Esophagus mucosa (tissue), 1 donor: ENCODE measurements at places on chromosomes 7 and 10.

DNA sequence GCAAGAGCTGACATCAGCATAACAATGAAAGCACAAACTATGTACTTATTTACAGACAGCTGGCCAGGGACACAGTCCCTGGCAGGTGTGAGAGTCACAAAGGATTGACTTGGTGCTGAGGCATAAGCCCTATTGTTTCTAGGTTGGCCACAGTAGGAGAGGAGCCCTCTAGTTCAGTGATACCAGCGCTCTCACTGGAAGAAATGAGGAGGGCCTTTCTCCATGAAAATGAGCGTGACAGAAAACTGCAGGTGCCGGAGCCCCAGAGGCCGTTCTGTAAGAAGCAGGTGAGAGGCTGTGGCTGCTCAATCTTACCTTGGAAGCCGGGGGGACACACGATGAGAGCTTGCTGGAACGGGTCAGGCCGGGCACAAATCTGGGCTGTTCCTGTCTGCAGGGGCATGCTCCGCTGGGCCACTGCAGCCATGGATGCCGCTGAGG, 90.5 kb downstream of the CLEC2L start:
- no peak for ATAC-seq

DNA sequence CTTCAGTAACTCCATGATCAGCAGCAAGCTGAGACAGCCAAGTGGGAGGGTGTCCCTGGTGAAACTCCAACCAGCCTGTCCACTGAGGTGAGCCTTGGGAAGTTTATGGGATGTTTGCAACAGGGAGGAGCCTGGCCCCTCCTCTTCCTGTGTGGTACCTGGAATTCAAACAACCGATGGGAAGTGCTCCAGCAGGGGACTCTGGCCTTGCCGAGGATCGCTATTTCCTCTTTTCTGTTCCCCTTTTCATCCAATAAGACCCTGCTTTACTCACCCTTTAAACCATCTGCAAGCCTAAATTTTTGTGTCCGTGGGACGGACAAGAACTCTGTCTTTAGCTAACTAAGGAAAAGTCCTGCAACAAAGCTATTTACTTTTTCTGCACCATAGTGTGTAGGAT, 491.1 kb upstream of the ZMIZ1 start:
- no peak for ATAC-seq

DNA sequence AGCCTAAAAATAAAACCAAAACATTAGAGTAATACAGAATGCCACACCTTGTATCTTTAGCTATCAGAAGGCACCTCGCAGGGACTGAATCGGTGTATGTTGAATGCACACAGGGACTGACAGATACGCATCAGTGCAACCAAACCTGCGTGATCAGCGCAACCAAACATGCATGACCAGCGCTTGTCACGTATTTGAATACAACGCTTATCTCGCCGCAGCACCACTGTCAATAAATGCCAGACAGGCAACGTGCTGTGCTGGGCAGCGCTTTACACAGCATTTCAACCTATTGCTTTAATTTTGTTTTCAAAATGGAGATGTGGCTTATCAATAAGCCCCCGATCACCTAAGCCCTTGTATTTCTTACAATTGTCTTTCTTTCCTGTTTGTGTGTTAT, 242.4 kb downstream of the SFMBT2 start:
- no peak for ATAC-seq

GRCh38 chr10:49194212-49194920, 6.2 kb upstream of the TMEM273 start:
- ATAC-seq: peak; percentile 36

DNA sequence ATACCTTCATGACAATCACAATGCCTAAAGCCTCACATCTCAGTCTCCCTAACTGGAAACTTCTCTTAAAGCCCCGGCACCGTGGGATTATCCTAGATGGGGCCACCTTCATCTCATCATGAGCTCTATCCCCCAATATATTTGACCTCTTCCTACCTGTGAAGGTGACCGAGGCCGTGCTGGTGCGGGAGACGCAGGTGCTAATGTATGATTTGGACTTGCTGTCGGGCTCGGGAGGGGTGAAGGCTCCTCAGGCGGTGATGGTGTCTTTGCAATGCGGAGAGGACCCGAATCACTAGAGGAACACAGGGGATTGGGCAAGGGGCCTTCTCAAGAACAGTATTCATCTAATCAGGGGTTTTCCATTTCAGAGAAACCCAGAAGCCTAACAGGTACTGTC, 168.4 kb downstream of the AMPH start:
- ATAC-seq: no peak

DNA sequence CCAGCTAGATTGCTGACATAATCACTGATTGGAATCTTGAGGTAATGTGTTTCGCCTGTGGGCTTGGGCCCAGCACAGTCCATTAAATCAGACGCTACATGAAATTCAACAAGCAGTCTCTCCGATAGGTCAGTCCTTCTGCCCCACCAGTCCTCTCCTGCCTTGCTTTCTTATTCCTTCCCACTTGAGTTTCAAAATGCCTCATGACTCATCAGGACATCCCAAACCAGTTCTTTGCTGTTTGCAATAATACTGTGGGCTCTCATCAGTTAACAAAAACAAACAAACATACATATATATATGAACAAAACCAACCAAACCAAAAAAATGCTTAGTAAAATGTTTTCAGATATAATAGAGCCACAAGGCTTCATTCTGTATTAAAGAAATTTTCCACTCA, 599.0 kb downstream of the SORCS1 start:
- peak; percentile 55 for ATAC-seq

- ATAC-seq: no peak
Measured at GRCh38 chr10:90718182-90718581, 139.7 kb downstream of the HTR7 start.

DNA sequence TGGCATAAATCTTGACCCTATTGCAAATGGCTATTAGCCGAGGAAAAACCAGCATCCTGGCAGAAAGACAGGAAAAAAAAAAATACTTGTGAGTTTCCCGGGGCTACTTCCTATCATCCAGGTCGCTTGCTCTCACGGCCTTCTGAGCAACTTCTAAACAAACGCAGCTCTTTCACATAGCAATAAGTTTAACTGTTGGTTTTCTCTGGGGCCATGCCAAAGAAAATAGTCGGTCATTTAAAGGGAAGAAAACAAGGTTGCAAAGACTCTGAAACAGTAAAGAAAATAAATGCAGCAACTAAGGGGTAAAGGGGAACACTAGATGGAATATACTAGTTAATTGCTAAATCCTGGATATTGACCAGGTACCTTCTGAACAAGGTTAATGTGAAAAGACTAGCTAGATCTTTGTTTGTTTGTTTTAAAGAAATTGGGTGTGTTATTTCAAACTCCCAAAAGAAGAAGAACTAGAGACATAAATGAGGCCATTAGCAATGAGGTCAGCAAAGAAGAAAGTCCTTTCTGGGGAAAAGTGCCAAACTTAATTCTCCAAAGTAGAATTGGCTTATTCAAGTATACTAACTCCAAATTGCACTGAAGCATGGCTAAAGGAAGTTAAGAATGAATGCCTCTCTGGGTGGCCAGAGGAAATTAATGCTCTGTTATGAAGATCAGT, 54.2 kb downstream of the SLC39A12 start:
- ATAC-seq: no peak

DNA sequence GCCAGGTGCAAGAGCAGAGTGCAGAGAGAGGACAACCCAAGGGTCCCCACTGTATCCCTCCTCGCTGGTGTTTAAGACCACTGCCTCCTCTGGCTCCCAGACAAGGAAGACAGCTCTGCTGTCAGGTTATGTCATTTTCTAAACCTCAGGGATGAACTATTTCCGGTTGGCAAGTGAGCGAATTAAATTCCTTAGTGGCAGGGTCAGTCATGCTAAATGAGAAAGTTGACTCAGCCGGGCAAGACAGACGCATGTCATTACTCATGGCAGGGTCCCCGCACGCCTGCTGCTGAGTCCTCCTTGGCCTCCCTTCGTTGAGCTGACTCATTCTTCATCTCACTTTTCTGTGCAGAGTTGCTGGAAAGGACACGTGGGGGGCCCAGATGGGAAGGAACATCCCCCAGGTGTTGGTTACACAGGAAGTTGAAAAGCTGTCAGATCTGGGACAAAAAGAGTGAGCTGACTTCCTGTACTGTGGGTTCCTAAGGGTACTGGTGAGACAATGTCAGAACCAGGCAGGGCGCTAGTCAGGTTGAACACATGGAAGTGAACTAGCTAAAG, 47.1 kb upstream of the UCN3 start:
- peak; percentile 95 for ATAC-seq

- no peak for ATAC-seq
Measured at GRCh38 chr10:43781480-43782361, 133.0 kb upstream of the ZNF32 start.

- ATAC-seq: no peak
Measured at GRCh38 chr10:31761156-31761555, 167.5 kb downstream of the ARHGAP12 start.

DNA sequence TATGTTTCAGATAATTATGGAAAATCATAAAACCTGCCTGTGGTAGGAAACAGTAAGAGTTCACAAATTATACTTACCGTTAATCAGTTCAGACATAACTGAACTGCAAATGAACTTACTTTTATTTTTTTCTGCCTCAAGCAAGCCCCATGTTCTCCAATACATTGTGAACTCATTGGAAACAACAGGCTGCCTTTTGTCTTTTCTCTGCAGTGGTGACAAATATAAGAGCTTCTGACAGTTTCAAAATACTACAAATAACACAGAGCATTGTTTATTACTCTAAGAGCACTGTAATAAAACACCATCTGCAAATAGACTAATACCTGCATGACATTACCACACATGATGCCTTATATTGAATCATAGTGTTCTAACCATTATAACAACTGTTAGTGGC, 94.0 kb upstream of the CDCA7L start:
- ATAC-seq: no peak
